ENCODE measurements at places on chromosomes 5 and 9.

DNA sequence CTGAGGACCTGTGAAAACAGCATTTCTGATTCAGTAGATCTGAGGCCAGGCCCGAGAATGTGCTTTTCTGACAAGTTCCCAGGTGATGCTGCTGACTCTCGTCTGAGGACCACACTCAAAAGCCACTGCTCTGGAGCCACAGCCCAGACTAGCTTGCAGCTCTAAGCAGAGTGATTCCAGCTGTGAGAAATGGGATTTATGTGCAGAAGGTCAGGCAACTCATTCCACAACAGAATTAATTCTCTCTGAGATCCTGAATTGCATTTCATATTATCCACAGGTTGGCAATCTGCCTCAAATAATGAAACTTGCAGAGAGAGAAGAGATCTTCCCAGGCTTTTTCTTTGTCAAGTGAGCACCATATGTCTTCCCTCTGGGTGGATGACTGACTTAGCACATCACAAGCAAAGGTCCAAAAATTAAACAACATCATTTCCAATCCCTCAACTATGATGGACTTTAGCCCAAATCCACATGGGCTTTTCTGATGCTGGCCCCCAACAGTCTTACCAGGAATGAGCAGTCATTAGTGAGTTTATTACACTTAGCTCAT is 140.2 kb downstream of the ALDH1A1 start:
- no peak for DNase-seq

DNA sequence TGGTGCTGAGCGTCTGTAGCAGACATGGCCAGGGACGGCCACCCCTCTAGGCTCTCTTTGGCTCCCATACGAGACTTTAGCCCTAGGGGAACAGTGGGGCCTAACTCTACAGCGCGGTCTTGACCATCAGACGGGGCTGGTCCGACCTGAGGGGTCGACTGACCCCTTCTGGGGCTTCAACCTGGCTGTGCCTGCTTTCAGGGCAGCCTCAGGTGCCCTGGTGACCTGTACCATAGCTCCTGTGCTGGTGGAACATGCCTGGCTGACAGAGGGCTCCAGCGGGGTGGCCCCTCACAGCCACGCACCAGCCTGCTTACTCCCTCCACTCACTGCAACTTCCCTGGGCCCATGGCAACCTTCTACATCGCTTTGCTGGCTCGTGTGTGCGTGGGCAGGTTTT is 423.4 kb upstream of the SEMA6A start:
- no peak for DNase-seq

DNA sequence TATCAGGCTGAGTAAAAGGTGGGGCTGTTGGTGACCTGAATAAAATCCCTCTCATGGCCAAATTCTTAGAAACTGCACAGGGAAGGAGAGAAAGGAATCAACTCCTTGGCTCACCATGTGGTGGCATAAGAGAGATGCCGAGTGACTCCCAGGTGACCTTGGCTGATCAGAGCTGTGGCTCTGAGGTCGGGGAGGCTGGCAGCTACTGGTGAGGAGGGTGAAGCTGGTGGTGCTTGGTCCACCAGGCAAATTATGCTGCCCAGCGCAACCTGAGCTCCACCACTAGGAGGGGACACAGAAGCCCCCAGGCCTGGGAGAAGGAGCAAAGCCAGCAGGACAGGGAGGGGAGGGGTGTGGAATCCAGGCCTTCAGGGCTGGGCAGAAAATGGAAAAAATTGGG is 111.2 kb upstream of the IL12B start:
- no peak for DNase-seq

GRCh38 chr5:124907098-124907644 is 160.7 kb upstream of the ZNF608 start:
- DNase-seq = no peak

DNA sequence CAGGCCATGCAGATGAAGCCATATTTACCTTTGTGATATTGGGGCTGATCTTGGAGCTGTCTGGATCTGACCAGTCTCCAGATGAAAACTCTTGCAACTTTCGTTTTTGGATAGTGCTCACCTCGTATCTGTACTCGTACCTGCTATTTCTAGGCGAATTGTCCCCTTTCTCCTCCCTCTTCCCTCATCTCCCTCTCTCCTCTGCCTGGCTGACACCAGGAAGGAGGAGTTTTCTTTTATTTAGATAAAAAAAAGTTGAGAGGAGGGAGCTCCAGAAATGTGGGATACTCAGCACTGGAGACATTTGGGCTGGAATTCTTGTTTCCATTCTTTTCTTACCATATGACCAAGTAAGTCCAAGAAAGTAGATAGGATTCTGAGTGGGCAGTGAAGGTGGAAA is 54.6 kb upstream of the ABL1 start:
- DNase-seq = no peak

DNA sequence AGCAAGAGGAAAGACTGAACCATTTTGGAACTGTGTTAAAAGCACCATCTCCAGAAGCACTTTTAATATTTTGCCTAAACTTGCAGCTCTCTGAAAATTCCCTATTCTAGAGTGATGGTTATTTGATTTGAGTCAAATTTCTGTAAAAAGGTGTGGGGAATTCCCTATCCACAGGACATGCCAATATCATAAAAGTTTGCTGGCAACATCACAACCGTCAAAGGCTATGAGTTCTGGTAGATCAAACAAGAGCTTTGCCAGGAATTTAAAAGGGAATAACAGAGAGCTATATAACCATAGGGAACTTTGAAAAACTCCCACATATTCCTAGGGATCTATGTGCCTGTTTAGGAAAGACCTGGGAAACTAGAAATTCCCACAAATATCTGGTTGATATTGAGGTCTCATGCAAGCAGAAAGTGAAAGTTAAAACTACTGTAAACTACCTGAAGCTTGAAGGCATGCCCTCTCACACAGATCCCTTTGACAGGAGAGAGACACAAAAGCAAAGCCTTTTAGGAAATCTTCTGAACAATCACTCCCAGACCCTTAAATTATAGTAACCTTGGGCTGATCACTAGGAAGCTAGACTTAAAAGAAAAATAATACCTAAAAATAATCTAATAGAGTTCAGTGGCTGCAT is 549.9 kb downstream of the ANXA1 start:
- DNase-seq = no peak

- DNase-seq = no peak
These were observed 39.3 kb upstream of the RAD23B start for GRCh38 chr9:107243742-107244141.

GRCh38 chr9:100350188-100350587 is 2.6 kb downstream of the TEX10 start:
- DNase-seq = no peak

- no peak for DNase-seq
These were observed 76.9 kb upstream of the SPATA31D4 start for GRCh38 chr9:81851340-81851739.

DNA sequence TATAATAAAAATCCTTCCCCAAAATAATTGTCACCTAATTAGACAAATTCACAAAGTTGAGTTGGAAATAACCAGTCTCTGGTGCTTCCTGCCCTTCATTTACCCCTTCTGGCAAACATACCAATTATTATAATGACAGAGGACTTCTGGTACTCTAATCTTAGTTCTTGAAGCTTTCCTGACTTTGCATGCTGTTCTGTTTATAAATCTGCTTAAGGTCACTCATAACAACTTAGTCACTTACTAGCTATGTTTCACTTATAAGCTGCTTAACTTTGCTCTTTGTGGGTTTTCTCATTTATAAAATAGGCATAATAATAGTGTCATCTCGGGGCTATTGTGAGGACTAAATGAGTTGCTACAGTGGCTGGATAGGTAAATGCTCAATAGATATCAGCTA is 446.5 kb downstream of the EFNA5 start:
- no peak for DNase-seq

- no peak for DNase-seq
These were observed 14.7 kb upstream of the NDUFS4 start for GRCh38 chr5:53545744-53546143.

DNA sequence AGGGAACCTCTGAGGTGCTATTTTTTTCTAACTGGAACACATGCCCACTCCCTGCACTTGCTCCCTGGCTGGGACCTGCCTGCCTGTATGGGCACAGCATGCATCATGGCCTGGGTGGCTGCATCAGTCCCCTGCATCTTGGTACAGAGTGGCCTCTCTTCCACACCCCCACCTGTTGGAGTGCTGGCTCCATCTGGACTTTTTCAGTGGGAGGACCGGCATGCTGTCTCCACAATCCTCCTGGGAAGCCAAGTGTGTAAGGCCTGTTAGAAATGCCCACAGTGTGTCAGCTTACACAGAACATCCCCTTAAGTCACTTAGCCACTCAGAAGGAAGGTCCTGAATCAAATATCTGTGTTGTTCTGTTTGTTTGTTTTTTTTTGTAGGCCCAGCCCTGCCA is 102.9 kb downstream of the MARCHF3 start:
- DNase-seq = no peak

GRCh38 chr5:13926731-13927130 is 17.8 kb downstream of the DNAH5 start:
- no peak for DNase-seq

GRCh38 chr5:32193591-32193990 is 19.5 kb upstream of the GOLPH3 start:
- DNase-seq = no peak

DNA sequence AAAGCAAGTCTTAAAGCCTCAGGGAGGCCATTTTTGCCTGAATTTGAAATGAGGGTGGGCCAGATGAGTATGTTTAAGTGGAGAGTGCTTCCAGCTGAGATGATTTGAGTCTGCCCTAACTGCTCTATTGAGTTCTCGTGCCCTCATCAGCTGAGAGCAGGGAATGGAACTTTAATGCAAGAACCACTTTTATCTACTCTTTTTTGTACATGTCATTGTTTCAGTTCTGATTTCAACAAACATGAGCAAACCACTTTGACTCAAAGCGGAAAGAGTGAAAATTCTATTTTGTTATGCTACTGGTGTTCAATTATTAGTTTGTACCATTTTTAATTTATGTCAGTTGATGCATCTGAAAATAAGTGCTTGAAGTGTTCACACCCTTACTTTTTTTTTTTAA is 35.8 kb downstream of the DCAF10 start:
- no peak for DNase-seq

- DNase-seq = no peak
These were observed 69.7 kb downstream of the EFNA5 start for GRCh38 chr5:107601076-107601475.

DNA sequence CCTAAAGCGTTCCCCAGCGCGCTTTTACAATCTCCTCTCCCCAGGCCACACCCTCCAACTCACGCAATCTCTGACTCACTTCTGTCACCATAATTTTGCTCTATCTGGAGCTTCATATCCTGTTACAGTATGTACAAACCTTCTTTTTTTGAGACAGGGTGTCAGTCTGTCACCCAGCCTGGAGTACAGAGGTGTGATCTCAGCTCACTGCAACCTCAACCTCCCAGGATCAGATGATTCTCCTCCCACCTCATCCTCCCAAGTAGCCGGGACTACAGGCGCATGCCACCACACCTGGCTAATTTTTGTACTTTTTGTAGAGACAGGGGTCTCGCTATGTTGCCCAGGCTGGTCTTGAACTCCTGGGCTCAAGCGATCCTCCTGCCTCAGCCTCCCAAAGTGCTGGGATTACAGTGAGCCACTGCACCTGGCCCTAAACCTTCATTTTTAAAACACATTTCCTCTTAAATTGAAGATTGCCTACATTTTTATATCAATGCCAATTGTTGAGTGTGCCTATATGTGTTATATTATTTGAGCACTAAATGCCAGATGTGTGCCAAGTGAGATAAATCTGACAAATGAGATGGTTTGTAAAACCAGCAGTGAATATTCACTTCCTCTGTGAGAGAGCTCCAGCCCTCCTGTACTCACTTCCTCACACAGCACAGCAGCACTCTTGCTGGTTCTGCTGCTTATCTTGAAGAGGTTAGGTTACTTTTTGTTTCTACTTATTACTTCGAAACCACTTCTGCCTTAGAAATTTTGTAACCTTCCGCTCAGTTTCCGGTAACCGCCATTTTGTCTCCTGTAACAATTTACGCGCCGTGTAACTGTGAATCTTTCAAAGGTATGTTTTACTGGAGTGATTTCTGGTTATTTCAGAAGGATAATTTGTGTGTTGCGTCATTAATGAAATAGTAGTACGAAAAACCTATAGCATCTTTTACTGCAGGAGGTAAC is 57.9 kb downstream of the DOCK8 start:
- DNase-seq = peak; percentile 71

DNA sequence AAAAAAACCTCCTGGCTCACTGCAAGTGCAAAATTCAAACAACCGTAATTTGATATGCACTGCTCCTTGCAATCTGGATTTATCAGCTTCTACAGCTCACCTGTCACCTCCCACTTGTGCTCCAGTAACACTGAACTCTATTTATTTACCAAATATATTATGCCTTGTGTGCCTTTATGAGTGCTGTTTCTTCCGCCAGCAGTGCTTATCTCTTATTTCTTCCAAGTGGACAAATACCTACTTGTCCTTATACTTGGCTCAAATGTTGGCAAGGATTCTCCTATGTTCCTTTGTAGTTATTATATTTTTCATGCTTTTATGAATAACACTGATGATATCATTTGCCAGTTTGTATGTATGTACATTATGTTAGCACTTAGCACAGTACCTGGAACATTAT is 145.7 kb upstream of the ARRDC3 start:
- DNase-seq = no peak

DNA sequence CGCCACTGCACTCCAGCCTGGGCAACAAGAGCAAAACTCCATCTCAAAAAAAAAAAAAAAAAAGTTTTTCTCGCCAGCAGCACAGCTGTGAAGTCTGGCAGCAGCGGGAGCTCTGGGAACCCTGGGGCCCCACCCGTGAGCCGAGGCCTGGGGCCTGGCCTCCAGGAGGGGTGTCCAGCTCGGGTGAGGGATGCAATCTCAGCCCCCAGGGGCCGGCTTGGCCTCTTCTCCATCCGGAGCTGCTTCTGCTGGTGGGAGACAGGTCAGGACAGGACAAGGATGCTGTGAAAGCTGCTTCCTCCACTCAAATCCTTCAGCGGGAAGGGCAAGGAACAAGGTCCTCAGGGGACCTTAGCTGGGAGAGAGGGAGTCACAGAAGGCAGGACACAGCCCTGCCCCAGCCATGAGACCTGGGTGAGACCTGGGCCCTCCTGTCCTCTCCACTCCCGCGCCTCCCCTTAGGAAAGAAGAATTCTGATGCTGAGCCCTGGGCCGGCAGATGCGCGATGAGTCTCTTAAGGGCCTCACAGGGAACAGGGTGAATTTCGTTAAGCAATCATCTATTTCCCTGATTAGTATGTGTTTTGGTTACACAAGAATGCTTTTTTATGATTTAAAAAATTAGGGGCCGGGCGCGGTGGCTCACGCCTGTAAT is 30.6 kb downstream of the PLPP7 start:
- no peak for DNase-seq

GRCh38 chr5:116771466-116772151 is 197.0 kb upstream of the SEMA6A start:
- no peak for DNase-seq

DNA sequence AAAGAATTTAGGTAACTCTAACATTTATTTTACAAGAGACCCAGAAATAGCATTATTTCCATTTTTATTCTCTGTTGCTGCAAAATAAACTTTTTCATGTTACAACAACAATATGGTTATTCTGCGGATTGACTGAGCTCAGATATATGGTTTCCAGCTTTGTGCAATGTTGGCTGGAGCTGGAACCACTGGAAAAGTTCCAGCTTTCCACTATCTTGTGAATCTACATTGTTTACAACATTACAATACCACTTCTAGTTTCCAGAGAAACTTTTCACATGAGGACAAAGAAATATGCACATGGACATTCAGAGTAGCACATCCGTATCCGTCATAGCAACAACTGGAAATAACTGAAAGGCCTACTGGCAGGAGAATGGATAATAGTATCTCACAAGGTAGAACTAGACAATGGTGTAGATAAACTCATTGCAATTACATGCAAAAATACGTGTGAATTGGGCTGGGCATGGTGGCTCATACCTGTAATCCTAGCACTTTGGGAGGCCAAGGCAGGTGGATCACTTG is 436.1 kb upstream of the ADAMTS16 start:
- no peak for DNase-seq

Data from stimulated activated naive CD4-positive, alpha-beta T cell (primary cell).